K562 (cell line): ENCODE measurements at places on chromosomes 7 and 10.
A peak's percentile ranks its signal among the peaks of the same experiment; 100 is the strongest.

DNA sequence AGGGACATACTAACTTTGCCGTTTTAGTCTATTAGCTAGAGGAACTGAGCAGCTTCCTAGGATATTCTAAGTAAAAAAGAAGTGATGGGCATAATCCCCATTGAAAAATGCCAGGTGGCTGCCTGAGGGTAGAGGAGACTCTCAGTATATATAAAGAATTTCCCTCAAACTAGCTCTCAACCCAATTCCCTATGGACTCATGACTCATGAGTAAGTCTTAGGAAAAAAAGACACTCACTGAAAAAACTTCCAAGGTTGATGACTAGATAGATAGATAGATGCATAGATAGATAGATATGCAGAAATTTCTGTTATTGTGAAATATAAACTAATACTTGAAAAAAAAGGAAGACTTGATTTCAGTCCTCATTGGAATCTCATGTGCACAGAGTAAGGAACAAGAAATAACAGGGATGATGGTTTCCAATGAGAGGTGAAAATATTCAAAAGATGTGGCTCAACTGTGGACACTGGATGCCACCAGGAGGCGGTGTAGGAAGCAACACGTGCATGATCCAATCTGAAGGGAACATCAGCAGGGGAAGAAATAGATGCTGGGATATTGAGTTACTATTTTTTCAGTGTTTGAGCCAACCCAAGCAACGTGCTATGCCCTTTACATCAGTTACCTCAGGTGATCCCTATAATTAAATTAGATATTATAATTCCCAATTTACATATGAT is 711.0 kb upstream of the LRRTM3 start:
- DNase-seq, result no peak

DNA sequence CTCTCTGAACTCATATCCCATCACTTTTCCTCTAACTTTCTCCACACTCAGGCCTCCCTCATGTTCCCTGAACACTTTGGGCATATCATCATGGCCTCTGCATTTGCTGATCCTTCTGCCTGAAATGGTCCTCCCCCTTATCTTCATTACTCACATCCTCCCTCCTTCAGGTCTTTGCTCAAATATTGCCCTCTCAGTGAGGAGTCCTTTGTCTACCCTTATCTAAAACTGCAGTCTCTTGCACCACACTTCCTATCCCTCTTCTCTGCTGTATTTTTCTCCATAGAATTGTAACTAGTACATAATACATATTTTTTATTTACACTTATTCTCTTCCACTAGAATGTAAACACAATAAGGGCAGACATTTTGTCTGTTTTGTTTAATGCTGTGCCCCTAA is 41.7 kb downstream of the DNAJC1 start:
- DNase-seq, result peak; percentile 88

DNA sequence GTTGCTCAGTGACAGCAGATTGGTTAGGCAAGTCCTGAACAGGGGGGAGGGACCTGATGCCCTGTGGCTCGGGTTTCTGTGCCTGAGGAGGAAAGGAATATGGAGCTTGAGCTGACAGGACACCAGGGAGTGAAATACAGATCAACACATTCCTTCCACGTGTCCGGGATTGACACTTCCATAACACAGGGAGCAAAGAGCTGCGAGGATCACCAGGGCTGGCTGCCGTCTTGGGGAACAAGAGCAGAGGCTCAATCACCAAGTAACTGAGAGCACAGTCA is 36.7 kb upstream of the EFCAB10 start:
- no peak for DNase-seq

GRCh38 chr7:94431176-94431575 is 36.5 kb downstream of the COL1A2 start:
- DNase-seq, result no peak

- peak; percentile 83 for DNase-seq
Observed at GRCh38 chr10:70652761-70653657, 19.3 kb upstream of the ADAMTS14 start.

DNA sequence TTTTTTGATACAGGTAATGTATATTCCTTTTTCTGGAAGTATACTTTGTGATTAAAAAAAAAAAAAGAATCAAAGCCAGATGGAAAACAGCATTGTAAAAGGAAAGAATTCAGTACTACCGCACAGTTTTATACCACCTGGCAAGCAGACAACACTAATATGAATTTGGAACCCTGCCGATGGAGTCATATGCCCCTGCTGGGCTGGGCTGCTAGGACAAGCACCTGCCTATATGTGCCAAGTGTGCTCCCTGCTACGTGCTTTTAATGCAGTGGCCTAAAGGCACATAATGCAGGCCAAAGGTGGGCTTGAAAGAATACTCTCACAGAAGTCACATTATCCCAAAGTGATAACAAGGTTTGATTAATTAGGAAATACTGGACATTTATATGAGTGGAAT is 29.8 kb upstream of the WAC start:
- no peak for DNase-seq
